ENCODE measurements at places on chromosomes 16 and 17.

DNA sequence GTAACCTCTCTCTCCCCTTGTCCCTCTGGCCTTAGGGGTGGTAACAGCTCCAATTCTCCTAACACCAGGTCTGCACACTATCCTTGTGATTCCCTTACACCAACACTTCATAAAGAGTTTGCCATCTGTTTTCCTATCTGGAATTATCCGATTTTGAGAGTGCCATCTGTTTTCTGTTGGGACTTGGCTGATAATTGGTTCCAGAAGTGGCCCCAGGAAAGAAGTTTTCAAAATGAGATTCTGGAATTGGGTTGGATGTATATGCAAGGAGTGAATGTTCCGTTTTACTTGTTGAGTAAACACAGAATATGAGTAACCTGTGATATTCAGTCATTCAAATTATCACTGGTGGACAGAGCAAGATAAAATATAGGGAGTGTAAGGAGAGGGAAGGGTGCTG, 134.1 kb upstream of the HS3ST3A1 start:
- DNase-seq, result no peak
- H3K36me3 ChIP-seq, result no peaks in the 10 kb centered on the region
- H3K4me1 ChIP-seq, result no peaks in the 10 kb centered on the region
- no peak overlapping the region for H3K4me3 ChIP-seq

DNA sequence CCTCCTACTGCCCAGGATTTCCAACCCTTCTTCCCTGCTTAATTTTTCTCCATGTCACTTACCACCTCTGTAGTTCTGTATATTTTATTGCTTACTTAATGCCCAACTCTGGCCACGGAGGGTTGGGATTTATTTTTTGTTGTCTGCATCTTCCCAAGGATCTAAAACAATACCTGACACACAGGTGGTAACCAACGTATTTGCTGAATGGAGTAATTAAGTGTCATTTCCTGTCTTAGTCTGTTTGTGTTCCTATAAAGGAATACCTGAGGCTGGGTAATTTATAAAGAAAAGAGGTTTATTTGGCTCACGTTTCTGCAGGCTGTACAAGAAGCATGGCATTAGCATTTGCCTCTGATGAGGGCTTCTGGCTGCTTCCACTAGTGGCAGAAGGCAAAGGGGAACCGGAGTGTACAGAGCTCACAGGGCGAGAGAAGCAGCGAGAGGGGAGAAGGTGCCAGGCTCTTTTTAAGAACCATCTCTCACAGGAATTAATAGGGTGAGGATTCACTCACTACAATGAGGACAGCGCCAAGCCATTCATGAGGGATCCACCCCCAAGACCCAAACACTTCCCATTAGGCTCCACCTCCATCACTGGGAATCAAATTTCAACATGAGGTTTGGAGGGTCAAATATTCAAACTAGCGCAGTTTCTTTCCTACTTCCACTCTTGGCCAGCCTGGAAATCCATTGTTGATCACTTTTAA, 44.8 kb downstream of the ERN1 start:
- peaks cover 53% of the 10 kb centered on the region for H3K4me1 ChIP-seq
- H3K4me3 ChIP-seq, result no peak overlapping the region
- H3K27me3 ChIP-seq, result no peaks in the 10 kb centered on the region
- peaks cover 46% of the 10 kb centered on the region for H3K36me3 ChIP-seq

DNA sequence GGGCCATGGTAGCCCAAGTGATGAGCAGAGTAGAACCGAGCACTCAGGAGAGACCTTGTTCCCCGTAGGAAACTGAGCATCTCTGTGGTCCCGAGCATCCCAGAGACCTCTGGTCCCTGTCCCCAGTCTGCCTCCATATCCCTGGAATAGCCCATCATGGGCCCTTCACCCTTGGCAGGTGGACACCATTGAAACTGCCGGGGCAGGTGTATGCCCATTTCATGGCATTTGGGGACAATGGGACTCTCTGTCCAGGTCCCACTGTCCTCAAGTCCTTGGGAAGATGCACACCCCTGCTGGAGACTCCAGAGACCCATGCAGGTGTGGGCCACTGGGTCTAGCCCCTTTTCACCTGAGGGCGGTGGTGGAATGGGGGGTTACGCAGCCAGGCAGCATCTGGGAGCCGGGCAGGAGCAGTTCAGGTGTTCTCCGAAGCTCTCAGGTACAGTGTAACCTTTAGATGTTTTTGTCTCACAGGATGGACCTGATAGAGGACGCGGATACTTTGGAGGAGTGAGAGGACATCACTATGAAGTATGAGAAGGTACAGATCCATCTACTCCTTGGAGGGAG, 75.9 kb downstream of the GOSR1 start:
- no peak overlapping the region for H3K27ac ChIP-seq
- no peaks in the 10 kb centered on the region for H3K27me3 ChIP-seq
- no peaks in the 10 kb centered on the region for H3K36me3 ChIP-seq
- no peaks in the 10 kb centered on the region for H3K4me1 ChIP-seq
- DNase-seq, result no peak
- no peak overlapping the region for H3K4me3 ChIP-seq

- no peak for DNase-seq
- no peaks in the 10 kb centered on the region for H3K4me1 ChIP-seq
- no peak overlapping the region for H3K27ac ChIP-seq
- H3K4me3 ChIP-seq, result no peak overlapping the region
Observed at GRCh38 chr17:29838961-29839360, 91.1 kb downstream of the SSH2 start.

DNA sequence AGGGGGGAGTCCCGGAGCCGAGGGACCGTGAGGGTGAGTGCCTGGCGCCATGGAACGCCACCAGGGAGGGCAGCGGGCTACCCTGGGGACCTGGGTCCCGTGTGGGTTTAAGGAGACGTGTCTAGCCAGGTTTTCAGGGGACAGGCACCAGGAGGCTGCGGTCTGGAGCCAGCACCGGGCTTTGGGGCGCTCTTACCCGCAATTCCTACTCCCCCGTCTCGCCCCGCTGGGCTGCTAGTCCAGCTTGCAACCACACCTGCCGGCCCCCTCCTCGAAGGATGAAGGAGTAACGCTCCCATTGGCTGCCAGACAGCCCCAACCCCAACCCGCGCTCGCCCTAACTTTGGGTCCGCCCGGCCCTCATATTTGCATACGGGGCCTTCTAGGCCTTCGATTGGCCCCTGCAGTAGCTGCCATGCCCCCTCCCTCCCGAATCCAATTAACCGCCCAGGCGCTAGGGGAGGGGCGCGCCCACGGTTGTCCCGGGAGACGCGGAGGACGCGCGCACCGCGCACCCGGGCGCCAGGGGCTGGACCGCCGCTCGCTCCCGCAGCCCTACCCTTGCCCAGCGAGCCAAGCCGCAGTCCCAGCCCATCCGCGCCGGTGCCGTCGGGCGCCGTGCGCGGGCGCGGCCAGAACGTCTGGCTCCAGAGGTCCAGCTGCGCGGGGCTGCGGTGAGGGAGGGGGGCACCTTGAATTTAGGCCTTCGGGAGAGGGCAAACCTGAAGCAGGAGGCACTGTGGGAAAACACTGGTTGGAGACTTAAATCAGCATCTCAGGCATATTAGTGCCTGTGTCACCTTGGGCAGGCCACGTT, at the start of gene TTLL6:
TTLL6 (minus strand) TSS at position 456 of the 817 bp plus-strand sequence; CDS start at position 299, 157 bp downstream.
- no peaks in the 10 kb centered on the region for H3K36me3 ChIP-seq
- no peak within 1 kb of the TSS for H3K27ac ChIP-seq
- peak within 1 kb of the TSS; percentile 77 for H3K4me3 ChIP-seq
- peaks cover 15% of the 10 kb centered on the region for H3K4me1 ChIP-seq
- peaks cover 64% of the 10 kb centered on the region for H3K27me3 ChIP-seq
- peak; percentile 84 for DNase-seq

DNA sequence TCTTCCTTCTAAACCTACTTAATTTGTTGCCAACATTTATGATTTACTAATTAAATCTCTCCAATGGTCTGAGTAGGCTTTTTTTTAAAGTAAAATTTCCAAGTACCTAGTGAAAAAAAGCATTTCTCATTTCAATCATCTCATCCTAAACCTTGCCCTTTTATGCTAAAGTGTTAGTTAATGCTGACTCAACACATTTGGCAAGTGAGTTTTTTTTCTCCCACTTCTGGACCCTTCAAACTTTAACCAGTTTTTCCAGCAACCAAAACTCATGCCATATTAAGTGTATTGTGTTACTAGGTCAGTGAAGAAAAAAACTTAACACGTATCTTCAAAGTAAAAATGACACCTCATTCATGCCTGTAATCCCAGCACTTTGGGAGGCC, 5.3 kb downstream of the AP1G1 start:
- H3K27ac ChIP-seq, result no peak overlapping the region
- H3K27me3 ChIP-seq, result no peaks in the 10 kb centered on the region
- no peak for DNase-seq
- peaks cover 16% of the 10 kb centered on the region for H3K4me1 ChIP-seq

GRCh38 chr17:73647301-73647695, 3.1 kb upstream of the SDK2 start:
- peaks cover 61% of the 10 kb centered on the region for H3K27me3 ChIP-seq
- no peak for DNase-seq
- H3K27ac ChIP-seq, result no peak overlapping the region
- no peak overlapping the region for H3K4me3 ChIP-seq
- peaks cover 5% of the 10 kb centered on the region for H3K4me1 ChIP-seq

- DNase-seq, result no peak
- peak overlapping the region; percentile 12 for H3K27ac ChIP-seq
- peaks cover 44% of the 10 kb centered on the region for H3K36me3 ChIP-seq
- no peaks in the 10 kb centered on the region for H3K27me3 ChIP-seq
- no peak overlapping the region for H3K4me3 ChIP-seq
Observed at GRCh38 chr17:80917716-80918560, 73.7 kb upstream of the CHMP6 start.

DNA sequence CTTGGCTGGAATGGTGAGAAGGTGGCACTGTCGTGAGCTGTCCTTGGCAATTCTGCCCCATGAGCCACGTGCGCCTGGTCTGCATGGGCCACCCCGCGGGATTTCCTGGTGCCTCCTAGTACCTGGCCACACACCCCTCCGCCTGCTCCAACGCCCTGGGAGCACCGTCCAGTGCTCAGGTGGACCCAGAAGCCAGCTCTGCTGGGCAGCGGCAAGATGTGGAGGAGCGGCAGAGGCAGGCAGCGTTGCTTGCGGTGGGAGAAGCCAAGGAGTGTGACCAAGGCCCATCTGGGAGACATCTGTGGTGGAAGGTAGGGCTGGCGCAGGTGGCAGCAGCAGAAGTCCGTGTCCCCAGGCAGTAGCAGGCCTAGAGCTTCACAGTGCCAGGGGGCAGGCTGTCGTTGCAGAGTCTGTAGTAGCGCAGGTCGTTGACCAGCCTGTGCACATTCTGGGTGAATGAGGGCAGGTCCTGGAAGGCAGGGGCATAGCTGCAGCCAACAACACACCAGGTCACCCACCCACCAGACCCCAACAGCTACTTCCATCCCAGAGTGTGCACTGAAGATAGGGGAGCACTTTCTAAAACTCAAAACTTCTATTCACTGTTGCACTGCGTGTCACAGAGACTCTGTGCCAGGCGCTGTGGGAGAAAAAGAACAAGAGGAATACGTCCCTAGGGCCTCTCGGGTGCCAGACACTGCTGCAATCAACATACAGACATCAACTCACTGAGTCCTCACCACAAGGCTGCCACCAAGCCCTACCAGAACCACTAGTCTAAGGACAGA, 34.9 kb upstream of the GSG1L start:
- no peaks in the 10 kb centered on the region for H3K4me1 ChIP-seq
- H3K4me3 ChIP-seq, result no peak overlapping the region
- peaks cover 59% of the 10 kb centered on the region for H3K36me3 ChIP-seq
- H3K27ac ChIP-seq, result no peak overlapping the region
- no peak for DNase-seq

GRCh38 chr16:19392352-19392751, 25.3 kb upstream of the TMC5 start:
- H3K4me3 ChIP-seq, result no peak overlapping the region
- no peak overlapping the region for H3K27ac ChIP-seq
- peaks cover 9% of the 10 kb centered on the region for H3K4me1 ChIP-seq
- no peak for DNase-seq
- H3K36me3 ChIP-seq, result no peaks in the 10 kb centered on the region
